Bone marrow (tissue), 2 donors: ENCODE measurements at places on chromosomes 3 and 15.

GRCh38 chr3:12796171-12797123 is at the start of gene CAND2:
Gene CAND2, plus strand, starts transcription at chr3:12796680. Its CDS starts 41 bp downstream, at chr3:12796721.
- DNase-seq, result no peak

GRCh38 chr3:61983479-61983878 is 389.9 kb downstream of the FEZF2 start:
- no peak for DNase-seq

DNA sequence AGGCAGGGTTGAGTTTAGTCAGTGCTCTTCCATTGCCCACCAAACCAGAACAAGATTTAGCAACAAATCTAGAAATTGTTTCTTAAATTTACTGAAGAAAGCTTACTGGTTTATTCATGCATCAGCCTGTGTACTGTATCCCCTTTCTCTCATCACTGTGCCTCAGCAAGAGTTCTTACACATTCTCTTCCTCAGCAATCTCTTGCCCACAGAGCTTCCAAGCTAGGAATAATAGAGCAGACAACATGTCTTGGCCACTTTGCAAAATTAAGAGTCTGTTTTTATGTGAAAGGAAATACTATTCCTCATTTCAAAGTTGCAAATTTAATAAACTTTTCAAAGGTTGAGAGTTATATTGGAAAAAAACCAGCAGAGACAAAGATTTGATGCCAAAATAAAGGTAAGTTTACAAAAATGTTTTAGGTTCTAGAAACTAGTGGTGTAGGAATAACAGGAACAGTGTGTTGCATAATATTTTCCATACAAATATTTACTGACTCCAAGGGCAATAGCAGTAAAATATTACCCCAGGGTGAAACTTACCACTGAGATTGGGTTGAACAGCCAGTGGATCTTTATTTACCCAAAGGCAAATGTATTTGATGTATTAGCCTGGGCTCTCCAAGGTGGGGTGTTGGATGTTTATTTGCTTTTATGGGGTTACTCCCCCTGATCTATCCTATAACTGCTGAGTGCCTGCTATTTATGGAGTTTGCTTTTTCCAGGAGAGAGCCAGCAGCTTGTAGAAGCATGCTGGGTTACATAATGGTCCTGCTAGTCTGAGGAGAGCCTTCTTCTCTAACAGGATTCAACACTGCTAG is 276.7 kb downstream of the ADAMTSL3 start:
- no peak for DNase-seq

DNA sequence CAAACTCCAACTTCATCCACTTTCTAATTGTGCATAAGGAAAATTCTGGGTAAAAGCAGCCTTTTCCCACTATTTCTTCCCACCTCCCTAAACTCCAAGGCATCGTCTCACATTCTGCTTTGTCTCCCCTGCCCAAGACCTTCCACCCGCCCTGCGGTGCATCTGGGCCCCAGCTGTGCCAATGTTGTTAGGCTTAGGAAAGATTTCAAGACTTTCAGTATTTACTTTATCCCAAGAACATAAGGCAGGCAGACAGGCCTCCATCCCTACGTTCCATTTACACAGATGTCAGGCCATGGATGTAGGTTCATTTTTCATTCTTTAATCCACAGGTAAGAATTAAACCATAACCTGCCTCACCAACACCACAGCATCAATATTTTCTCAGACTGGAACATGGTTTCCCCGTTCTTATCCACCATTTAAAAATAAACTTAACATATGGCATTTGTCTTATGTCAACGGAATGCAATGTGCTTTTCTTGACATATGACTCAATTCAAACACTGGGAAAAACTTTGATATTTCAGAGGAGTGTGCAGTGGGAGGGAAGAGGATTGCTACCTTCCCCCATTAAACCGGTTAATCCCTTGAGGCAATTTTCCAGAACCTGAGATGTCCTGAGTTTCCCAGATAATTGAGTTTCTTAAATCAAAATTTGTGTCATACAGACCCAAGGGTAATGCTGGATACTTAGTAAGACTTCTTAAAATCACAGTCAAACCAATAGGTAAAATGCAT is 238.0 kb upstream of the LRIG1 start:
- no peak for DNase-seq
